Occipital lobe (tissue), 3 donors: ENCODE measurements at places on chromosomes 11 and 22.

DNA sequence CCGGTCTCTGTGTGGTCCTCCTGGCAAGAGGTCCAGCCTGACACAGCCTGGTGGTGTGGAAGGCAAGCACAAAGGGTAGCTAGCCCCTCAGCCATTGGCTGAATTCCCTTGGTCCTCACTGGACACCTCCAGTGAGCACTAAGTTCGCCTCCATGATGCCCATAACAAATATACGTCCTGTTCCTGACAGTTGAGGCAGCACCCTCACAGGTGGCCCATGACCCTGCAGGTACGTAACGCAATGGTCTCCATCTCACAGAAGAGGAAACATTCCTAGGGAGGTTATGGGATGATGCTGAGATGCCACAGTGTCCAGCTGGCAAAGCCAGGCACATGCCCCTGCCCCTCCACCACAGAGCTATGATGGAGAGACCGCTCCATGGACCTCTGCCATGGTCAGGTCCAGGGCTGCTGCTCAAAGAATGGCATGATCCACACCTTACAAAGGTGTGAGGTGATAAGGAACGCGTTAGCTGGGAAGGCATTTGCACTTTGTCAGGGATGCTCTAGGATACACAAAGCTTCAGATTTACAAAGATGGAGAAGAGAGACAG, 1.4 kb upstream of the GNAZ start:
- DNase-seq = no peak

GRCh38 chr11:132140056-132140455, 769.6 kb downstream of the NTM start:
- no peak for DNase-seq

- peak; percentile 54 for DNase-seq
Observed at GRCh38 chr22:30837531-30837930, 131.0 kb downstream of the MORC2 start.

DNA sequence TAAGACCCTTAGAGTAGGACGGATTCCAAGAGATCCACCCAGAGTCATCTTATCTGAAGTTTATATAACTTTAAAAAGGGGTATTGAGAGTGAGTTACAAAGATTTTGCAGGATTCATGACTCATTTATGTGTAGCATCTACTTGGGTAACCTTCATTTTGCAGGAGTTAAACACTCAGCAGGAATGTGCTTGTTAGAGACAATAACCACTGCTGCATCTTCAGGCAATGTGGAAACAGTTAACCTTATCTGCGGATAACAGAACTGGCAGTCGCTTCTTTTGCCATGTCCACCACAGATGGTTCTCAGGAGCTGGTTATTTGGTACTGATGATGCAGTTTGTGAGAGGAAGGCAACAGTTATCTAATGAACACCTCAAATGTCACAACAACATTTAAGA, 417.9 kb upstream of the DDI1 start:
- DNase-seq = no peak

- no peak for DNase-seq
Observed at GRCh38 chr22:35103761-35104160, 37.8 kb downstream of the ISX start.

DNA sequence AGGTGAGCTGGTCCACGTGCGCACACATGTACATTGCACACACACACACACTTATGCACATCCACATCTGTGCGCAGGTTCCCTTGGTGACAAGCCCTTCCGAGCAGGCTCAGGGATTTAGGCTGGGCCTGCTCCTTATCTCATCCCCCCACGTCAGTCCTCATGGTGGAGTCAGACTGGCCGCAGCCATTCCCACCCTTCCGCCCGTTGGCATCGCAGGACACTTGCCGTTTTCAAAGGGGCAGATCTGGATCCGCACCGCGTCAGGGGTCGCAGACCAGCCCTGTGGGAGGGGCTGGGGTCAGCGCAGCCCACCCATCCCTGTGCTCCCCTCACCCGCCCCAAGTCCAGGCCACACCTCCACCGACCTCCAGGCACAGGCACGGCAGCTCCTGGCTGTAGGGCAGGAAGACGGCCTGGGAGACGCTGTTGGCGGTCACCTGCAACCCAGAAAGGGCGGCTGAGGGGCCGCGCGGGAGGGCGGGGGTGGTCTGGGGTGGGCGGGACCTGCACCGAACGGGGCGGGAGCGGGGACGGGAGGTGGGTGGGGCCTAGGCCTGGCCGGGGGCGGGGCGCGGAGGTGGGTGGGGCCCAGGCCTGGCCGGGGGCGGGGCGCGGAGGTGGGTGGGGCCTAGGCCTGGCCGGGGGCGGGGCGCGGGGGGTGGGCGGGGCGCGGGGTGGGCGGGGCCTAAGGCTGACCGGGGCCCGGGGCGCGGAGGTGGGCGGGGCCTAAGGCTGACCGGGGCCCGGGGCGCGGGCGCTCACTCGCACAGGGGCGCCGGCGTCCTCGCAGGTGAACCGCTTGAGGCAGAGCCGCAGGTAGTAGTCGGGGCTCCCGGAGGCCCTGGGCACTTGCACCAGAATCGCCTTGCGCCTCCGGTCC, 13.3 kb downstream of the IL17REL start:
- no peak for DNase-seq

- no peak for DNase-seq
Observed at GRCh38 chr11:117687776-117688175, 109.2 kb downstream of the DSCAML1 start.

GRCh38 chr22:24809331-24809730, 3.3 kb downstream of the SGSM1 start:
- no peak for DNase-seq

- no peak for DNase-seq
Observed at GRCh38 chr22:30474121-30474520, 2.3 kb upstream of the SEC14L3 start.

DNA sequence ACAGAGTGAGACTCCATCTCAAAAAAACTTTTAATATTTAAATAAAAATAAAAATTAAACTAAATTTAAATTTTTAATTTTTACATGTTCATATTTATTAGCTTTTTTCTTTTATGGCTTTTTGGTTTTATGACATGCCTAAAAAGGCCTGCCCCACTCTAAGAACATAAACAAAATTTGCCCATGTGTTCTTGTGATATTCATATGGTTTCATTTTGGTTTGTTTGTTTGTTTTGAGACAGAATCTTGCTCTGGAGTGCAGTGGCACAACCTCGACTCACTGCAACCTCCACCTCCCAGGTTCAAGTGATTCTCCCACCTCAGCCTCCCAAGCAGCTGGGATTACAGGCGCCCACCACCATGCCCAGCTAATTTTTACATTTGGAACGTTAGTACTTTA, 27.7 kb downstream of the SUSD2 start:
- DNase-seq = no peak

DNA sequence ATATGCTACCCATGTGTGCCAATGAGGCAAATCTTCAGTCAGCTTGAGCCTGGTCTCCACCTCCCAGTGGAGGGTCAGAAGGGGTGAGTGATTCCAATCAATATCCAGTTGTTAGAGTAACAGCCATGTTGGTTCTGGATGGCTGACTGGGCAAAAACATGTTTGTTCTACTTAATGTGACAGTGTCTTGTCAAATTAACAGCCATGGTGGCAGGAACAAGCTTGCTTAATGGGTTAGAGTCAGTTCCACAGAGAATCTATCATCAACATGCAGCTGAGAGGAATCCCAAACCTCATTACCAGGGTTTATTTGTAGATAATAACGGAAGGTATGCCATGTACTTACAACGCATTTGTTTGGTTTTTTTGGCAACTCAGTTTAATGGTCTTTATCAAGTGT, 133.2 kb downstream of the SLC17A6 start:
- no peak for DNase-seq

DNA sequence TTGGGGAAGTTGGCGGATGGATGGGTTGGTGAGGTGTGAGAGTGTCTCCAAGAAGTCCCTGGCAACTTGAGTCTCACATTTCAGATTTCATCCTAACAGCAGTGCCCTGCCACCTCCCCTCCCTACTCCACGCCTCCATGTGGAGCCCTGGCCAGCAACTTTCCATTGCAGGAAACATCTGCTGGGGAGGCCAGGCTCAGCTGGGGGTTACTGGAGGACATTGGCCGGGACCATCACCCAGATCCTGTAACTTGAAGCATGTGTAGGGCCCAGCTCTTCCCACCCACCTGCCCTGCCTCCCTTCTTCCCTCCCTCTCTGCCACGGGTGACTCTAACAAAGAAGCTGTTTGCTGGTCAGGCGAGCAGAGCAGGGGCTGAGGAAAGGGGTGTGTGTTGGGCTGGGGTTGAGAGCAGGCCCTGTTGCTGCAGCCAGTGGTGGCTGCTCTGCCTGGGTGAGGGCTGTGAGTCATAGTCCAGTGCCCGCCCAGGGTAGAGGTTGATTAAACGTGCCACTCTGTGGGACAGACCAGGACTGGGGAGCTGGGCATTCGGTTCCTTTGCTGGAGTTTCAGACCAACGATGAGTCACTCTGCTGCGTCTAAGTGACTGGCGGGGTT, 64.0 kb downstream of the SCN3B start:
- DNase-seq = no peak

- DNase-seq = no peak
Observed at GRCh38 chr11:10524471-10524870, 16.5 kb downstream of the RNF141 start.
